ENCODE measurements at places on chromosomes 1 and 21. TPM values are rescaled to one million over a fixed set of nuclear protein-coding genes. Genes with fewer than 3 reads are reported as not detected.

OR2M3 gene
- not detected for total RNA-seq

CHIA gene
- total RNA-seq: not detected

NTMT2 gene
- not detected for total RNA-seq

POLR3GL gene
- total RNA-seq: 27.3 TPM

HSD3B1 gene
- total RNA-seq: not detected

Data from activated CD4-positive, alpha-beta memory T cell treated with anti-CD3 and anti-CD28 coated beads for 36 hours (primary cell).